ENCODE measurements at places on chromosomes 16 and 17. TPM values are rescaled to one million over a fixed set of nuclear protein-coding genes. Genes with fewer than 3 reads are reported as not detected.

GPR179 gene
- 0.31 TPM for total RNA-seq

UNKL gene
- 10.1 TPM for total RNA-seq

CDK5R1 gene
- total RNA-seq, result 255 TPM

DNA sequence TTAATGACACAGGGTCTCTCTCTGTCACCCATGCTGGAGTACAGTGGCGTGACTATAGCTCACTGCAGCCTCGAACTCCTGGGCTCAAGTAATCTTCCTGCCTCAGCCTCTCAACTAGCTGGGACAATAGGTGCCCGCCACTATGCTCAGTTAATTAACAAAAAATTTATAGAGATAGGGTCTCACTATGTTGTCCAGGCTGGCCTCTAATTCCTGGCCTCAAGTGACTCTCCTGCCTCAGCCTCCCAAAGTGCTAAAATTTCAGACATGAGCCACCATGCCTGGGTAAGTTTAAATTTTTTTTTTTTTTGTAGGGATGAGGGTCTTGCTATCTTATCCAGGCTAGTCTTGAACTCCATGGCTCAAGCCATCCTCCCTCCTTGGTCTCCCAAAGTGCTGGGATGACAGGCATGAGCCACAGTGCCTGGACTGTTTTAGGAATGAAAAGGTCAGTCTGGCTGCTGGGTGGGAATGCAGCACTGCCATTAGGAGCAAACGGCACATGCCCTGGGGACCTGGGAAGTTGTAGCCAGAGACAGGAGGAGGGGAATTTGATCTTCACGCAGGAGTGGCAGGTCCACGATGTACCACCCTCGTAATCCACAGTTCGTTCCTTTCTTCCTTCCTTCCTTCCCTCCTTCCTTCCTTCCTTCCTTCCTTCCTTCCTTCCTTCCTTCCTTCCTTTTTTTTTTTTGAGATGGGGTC lies 106.7 kb downstream of the HAPSTR1 start:
- DNase-seq, result no peak

DNA sequence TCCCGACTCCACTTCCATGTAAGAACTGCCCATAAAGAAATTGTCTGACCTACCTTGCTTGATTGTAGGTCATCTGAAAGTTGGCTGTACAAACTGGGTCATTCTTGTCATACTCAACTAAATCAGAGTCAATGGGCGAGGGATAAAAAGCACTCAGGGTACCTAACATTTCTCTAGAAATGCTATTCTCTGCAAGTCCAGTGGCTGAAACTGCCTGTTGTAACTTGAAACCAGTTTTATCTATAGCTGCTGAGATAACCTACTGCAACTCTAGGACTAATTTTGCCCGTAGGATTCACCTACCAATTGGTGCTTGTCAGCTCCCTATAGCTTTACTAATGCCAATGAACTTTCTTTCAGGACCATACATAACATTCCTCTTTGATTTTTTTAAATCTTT lies 100.1 kb upstream of the GRIN2A start:
- DNase-seq, result no peak

GRCh38 chr16:10776280-10776679 lies 32.6 kb downstream of the NUBP1 start:
- no peak for DNase-seq

DNA sequence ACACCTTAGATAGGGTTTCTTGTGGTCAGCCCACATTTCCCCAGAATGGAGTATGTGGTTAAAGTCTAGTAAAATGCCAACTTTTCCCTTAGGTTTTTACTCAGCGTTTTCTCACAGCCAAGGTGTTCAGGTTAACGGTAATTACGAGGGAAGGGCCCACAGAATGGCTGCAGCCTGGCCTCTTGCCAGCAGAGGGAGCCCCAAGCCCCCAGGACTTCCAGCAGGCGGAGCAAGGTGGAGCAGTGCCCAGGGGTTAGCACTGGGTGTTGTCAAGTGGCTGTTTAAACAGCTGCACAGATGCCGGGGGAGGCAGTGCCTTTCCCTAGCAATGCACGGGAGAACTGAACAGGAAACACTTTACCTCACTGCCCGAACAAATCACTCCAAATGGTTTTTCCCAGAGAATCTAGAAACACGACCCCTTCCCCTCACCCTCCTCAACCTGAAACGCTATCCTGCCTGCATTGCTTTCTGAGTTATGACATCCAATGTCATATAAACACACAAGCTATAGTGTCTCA lies 6.6 kb downstream of the PHB1 start:
- DNase-seq, result peak; percentile 19

- no peak for DNase-seq
Measured at GRCh38 chr17:61579347-61579746, 11.7 kb downstream of the NACA2 start.

- no peak for DNase-seq
Measured at GRCh38 chr16:73545755-73546154, 497.8 kb upstream of the ZFHX3 start.

GRCh38 chr17:21017256-21017655 lies 25.6 kb downstream of the USP22 start:
- DNase-seq, result no peak

DNA sequence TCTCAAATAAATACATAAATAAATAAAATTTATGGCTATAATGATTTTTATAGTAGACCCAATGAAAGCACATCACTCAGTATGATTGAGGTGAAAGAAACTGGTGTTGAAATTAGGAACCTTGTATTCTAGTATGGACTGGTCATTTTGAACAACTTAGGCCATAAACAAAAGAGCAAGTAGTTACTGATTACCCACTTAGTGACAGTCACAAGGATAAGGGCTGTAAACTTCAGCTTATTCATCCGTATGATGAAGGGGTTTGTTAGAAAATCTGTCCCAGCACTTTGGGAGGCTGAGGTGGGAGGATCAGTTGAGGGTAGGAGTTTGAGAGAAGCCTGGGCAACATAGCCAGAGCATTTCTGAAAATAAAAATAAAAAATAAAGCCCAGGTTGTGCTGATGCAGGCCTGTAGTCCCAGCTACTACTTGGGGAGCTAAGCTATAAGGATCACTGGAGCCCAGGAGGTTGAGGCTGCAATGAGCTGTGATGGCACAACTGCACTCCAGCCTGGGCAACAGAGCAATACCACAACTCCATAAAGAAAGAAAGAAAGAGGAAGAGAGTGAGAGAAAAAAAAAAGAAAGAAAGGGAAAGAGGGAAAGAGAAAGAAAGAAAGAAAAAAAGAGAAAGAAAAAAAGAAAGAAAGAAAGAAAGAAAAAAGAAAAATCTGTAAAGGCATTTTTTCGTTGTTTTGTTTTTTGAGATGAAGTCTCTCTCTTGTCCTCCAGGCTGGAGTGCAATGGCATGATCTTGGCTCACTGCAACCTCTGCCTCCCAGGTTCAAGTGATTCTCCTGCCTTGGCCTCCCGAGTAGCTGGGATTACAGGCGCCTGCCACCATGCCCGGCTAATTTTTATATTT lies 4.2 kb upstream of the SPAG9 start:
- no peak for DNase-seq

All from occipital lobe (tissue), 3 donors.